Myocyte (in vitro differentiated cells): ENCODE measurements at places on chromosomes 5 and 9. TPM values are rescaled to one million over a fixed set of nuclear protein-coding genes. Genes with fewer than 3 reads are reported as not detected.
A peak's percentile ranks its signal among the peaks of the same experiment; 100 is the strongest.

Gene SCGB3A1
- total RNA-seq, result not detected in 2 replicates

Gene DND1
- 0.52 and 1.0 TPM in 2 replicates for total RNA-seq

Gene FKBP15
- 20.3 and 20.5 TPM in 2 replicates for total RNA-seq

DNA sequence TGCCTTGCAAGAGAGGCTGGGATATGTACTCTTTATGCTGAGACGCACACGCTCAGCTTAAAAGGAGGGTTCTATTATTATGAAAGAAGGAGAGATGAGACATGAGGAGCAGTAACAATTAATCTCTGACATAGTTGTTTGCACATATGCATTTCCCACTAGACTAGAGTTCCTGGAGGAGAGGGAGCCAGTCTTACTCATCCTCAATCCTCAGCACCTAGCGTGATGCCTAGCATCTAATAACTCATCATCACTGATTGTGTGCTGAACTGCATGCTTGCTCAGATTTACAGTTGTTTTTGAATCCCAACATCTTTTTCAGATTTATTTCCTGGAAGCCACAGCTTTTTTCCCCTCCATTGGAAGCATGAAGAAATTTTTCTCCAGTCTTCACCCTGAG lies 35.5 kb downstream of the GCNT4 start:
- DNase-seq, result no peak

- no peak for DNase-seq
Measured at GRCh38 chr9:515665-516064, 301.0 kb downstream of the DOCK8 start.

GRCh38 chr9:127495884-127496555 lies 44.7 kb downstream of the LRSAM1 start:
- no peak for DNase-seq

DNA sequence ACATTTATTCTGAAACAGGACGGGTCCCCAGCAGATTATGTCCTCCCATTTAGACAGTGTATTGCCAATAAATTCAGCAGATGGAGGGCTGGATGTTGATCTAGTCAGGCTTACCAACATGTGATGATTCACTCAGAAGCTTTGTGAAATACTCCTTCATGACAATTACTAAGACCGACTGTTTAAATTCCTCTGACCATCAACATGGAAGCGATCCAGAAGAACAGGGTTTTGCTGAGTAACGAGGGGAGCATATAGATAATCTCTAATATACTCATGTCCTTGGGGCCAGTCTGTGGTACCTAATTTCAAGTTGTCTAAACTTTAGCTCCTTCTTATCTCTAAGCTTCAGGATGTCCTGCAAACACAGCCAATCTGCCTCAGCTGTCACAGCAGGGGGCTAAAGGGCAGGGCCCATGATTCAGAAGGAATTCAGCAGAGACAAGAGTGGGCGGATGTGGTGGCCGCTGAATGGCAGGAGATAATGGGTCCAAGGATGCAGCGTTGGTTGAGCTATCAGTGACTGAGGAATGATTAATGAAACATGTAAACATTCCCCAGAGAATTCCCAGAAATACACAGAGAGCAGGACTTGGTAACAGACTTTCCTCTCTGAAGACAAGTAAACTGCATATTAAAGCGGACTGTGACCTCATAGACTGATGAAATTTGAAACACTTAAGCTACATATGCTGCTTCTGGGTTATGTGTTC lies 109.4 kb downstream of the ANKRD55 start:
- DNase-seq, result peak; percentile 94

DNA sequence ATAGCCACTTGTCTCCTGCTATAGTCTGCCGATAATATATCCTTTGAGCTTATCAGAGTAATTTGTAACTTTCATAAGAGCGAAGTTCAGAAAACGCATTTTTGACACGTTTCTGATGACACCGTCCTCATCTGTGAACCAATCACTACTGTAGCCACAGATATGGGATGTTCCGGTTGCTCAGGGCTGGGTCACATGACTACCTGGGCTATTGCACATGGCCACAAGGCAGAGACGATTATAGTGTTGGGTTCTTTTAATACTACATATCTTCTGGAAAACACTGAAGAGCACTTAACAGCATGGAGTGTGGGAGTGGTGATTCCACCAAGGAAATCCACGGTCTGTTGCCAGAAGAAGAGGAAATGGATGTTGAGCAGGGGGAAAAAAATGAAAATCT lies 115.0 kb upstream of the ADRA1B start:
- DNase-seq, result no peak
